ENCODE measurements at places on chromosomes 1 and 21.

DNA sequence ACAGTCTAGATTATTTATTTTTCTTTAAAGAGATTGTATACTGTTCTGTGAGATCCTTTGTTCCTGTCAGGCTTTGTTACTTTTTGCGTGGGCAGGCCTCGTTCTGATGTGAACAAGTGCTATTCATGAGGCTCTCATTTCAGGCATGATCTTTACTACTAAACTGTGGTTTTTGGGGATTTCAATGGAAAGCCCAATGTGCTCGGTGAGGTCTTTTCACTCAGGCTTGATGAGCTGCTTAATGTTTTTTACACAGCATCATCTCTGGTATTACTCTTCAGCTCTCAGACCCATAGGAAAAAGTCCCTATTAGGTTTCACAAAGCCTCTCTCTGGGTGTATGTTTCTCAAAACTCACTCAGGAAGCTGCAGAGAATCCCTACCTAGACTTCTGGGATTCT is 419.4 kb downstream of the GPATCH2 start:
- DNase-seq, result no peak

DNA sequence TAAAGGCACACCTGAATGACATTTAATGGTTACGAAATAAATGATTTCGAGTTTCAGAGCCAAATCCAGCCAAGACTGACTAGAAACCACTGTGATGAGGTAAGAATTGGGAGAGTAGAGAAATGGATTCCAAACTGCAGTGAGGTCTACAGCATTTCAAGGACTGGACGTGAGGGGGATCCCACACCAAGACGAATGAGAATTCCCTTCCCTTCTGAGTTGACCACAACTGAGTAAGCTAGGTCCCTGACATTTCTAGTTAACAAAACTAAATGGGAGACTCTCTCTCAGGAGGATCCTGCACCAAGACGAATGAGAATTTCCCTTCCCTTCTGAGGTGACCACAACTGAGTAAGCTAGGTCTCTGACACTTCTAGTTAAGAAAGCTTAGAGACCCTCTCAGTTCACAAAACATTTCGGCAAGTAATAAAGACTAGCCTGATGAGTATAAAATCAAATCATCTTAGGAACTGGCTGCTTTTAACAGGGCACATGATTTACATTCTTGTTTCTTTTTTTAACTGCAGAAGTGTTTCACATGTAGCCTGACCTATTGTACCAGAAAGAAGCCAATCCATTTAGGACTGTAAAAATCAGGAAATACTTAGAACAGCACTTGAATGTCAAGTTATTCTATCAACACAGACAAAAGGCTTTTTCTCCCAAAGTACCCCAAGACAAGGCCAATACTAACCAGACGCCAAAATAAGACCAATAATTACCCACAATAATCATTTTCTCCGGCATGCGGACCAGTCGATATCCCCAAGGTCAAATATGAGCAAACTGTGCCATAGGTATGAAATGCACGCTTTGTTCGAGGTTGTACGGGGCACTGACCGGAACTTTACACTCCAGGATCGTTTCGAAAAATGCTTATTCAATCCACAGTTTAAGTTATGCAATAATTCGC is 1.4 kb upstream of the SPATA1 start:
- peak; percentile 46 for DNase-seq

- peak; percentile 31 for DNase-seq
These were observed 518.6 kb upstream of the ZP4 start for GRCh38 chr1:238409191-238409850.

- DNase-seq, result no peak
These were observed 10.9 kb downstream of the RNF11 start for GRCh38 chr1:51247022-51247421.

GRCh38 chr1:225931270-225932136 is 7.5 kb upstream of the PYCR2 start:
- DNase-seq, result no peak

DNA sequence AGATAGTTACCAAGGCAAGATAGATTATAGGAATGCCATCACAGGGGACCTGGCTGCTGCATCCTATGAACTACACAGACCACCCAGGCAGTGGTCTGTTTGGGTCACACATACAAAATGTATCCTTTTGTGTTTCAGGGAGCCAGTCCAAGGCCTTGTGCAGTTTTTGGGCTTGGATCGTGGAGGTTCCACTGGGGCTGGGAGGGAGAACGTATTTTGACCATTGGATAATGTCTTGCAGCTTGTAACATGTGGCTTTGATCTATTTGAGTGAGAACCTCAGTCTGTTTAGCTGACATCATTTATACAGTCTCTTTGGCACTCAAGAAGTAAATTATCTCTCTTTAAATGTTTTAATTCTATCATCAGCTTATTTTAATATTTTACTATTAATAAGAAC is 147.3 kb downstream of the DUSP10 start:
- peak; percentile 88 for DNase-seq

- DNase-seq, result no peak
These were observed 46.5 kb downstream of the ZNHIT6 start for GRCh38 chr1:85661767-85662166.

- no peak for DNase-seq
These were observed 44.4 kb upstream of the B3GALT5 start for GRCh38 chr21:39568361-39568760.

GRCh38 chr1:98556521-98557158 is 104.9 kb upstream of the SNX7 start:
- DNase-seq, result no peak

- DNase-seq, result no peak
These were observed 256.3 kb upstream of the IRF2BP2 start for GRCh38 chr1:234866007-234866866.

- DNase-seq, result peak; percentile 33
These were observed 7.9 kb downstream of the KYAT3 start for GRCh38 chr1:88984569-88984968.

DNA sequence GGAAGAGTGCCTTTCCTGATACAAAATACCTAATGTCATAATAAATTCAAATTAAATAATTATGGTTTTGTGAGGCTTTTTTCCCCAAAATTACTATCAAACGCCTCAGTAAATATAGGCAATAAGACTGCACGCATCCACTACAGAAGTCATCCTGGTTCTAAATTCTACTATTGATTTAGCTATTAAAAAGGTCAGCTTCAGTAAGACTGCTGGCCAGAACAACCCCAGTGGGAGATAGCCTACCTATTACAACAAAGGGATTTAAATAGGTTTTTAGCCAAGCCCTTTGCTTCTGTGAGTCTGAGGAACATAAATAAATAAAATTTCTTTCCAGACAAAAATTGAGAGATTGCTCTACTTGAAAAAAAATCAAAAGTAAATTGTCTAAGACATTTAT is 132.1 kb downstream of the PLPPR4 start:
- no peak for DNase-seq

Measured in muscle of leg (tissue), 16 donors.